NAMALWA (cell line): ENCODE measurements at places on chromosomes 6 and 20.

DNA sequence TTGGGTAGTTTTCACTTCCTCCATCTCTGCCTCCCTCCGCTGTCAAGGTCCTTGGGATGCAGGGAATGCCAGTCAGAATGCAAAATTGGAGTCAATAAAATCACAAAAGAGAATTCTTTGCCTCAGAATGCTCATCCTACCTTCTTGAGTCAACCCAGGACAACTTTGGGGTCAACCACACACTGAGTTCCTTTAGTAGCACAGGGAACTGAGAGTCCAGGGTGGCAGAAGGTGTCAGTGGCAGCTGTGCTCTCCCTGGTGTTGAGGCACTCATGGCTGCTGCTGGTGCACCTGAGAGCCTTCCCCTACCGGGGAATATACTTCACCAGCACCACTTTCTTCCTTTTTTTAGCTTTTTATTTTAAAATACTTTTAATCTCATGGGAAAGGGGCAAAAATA lies 829 bp upstream of the NOTCH4 start:
- DNase-seq: peak; percentile 22

- DNase-seq: no peak
Measured at GRCh38 chr20:50043573-50044352, 61.0 kb downstream of the SNAI1 start.

- DNase-seq: no peak
Measured at GRCh38 chr6:115729036-115729435, 331.7 kb downstream of the FRK start.

- DNase-seq: no peak
Measured at GRCh38 chr20:59640267-59640666, 35.9 kb downstream of the PHACTR3 start.

DNA sequence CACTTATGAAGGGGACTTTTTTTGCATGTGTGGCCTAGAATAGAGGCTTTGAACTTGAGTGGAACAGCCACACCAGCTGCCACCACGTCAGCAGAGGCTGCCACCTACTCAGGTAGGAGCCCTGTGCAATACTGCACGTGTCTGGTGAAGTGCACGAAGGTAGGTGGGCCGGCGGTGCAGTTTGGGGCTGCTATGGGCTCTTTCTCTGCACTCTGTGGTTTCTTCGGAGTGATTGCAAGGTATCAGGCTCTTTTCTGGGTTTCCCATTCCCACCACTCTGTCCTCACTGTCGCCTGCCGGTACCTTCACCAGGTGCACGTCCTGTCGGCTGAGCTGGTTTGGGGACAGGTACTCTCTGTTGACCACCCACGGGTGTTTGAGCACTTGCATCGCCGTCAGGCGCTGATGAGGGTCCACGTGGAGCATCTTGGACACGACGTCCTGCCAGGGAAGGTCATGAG lies 30.8 kb upstream of the MPC1 start:
- DNase-seq: no peak

- DNase-seq: peak; percentile 91
Measured at GRCh38 chr20:3173610-3174441, 477 bp upstream of the LZTS3 start.

GRCh38 chr20:13687815-13688214 lies 49.1 kb upstream of the TASP1 start:
- DNase-seq: no peak

- no peak for DNase-seq
Measured at GRCh38 chr6:78810698-78811097, 56.7 kb upstream of the IRAK1BP1 start.

DNA sequence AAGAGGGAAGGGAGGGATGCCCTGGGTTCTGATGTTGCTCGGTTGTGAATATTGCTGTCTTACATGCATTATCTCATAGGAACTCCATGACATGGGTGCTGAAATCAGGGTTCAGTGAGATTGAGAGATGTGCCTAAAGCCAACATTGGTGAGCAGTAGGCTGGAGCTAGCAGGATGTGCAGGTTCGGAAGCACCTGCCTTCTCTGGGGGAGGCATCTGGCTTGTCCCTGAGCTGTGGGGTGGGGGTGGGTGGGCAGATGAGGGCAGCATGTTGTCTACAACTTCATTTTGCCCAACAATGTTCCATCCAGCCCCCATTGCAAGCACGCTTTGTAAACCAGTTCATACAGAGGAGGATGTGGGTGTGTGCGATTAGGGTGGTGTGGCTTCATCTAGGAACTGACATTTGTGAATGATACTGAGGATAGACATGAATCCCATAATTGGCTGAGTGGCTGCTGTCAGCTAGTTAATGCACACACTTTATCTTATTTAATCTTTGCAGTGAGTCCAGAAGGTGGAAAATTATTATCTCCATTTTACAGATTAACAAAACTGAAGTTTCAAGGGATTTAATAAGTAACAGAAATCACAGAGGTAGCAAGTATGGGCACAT lies 119.4 kb downstream of the SYNDIG1 start:
- DNase-seq: no peak

- DNase-seq: no peak
Measured at GRCh38 chr20:43450841-43451799, 6.6 kb upstream of the SRSF6 start.

GRCh38 chr20:37839955-37840354 lies 63.0 kb upstream of the VSTM2L start:
- no peak for DNase-seq

GRCh38 chr6:119873107-119873506 lies 523.5 kb upstream of the MAN1A1 start:
- DNase-seq: no peak

GRCh38 chr6:3899061-3899460 lies 49.9 kb downstream of the FAM50B start:
- no peak for DNase-seq

DNA sequence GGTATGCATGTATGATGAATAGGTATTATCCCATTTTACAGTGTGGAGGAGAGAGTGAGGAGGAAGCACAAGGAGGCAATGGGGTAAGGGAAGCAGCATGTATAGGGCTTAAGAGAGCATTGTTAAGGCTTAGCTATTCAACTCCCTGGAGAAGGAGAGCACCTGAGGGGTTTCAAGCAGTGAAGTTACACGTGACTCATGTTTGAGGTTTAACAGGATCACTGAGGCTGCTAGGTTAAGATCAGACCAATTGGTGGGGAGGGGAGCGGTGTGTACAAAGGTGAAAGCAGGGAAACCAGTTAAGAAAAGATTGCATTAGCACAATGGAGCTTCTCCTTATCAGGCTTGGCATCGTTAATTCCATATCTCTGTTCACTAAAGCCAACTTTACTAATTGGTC lies 64.4 kb upstream of the NHSL1 start:
- no peak for DNase-seq

DNA sequence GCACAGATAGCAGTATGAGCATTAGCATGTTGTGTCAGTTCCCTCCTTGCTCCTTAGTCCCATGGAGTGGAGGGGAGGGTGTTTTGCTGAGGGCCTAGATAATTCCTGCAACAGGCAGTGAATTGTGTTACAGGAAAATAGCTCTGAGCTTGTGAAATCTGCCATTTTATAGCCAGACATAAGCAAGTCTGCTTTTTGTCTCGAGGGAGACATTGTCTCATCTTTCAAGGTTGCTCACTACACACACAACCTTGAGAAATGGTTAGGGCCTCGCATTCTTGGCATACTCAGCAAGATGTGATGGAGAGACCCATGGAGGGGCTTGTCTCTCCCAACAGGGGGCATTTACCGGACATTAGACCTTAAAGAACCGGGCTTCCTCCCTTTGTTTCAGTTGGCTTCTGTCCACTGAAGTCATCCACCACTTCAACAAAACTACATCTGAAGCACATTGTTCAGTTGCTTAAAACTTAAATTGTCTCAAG lies 108.0 kb upstream of the FOXO3 start:
- DNase-seq: no peak

GRCh38 chr6:12324748-12325147 lies 34.6 kb downstream of the EDN1 start:
- no peak for DNase-seq

DNA sequence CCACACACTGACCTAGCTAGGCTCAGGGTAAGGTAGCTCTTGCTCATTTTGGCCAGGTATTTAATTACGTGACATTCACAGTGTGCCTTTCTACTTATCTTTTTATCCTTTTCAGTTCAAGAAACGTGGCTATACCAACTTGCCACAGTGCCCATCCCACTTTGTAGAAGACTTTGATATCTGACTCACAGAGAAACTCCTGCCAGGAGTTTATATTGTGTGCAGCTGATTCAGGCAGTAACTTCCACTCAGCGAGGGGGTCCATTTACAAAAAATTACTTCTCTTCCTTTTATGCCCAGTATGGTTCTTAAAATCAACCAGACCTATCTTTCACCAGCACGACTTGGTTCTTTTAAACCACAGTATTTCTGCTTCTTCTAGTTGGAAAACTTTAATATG lies 75.6 kb downstream of the PRL start:
- no peak for DNase-seq

- DNase-seq: no peak
Measured at GRCh38 chr6:12490904-12491571, 200.9 kb downstream of the EDN1 start.

DNA sequence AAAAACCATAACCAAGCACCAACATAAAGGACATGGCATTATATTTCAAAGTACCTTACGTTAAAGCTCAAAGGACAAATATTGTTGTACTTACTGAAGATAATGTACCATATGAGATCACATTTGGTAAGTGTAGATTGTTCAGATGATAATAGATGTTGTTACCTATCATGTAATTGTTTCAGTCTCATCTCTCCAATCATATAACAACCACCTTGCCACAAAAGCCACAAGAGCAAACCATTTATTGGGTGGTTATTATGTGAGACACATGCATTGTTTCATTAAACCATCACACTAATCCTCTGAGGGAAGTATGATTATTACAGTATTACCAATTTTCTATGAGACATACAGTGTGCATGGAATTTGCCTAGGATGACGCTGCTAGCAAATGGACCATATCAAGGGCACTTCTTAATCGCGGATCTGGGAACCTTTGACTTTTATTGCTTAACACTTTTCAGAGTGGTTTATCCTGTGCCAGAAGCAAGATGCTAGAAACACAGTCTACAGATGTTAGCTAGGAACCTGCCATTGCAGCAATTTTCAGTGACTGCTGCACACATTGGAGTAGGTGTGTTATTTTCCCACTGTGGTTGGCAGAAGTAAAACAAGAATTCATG lies 149.8 kb upstream of the AKIRIN2 start:
- no peak for DNase-seq

DNA sequence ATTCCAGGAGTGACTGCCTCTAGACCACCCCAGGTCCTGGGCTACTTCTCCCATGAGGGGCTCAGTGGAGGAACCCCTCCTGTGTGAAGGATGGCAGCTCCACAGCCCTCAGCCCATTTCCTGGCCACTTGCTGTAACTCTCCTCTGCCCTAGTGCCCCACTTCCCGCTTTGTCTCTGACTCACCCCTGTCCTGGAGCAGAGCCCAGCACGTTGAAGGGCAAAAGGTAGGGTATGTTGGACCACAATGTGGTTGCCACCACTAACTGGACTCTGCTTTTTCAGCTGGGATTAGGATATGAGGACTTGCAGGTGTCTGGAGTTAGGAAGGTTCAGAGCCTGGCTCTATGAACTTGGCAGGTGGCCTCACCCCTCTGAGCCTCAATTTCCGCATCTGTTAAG lies 2.4 kb downstream of the MYBL2 start:
- peak; percentile 13 for DNase-seq

- peak; percentile 57 for DNase-seq
Measured at GRCh38 chr6:39865011-39865888, 69.0 kb downstream of the MOCS1 start.

- no peak for DNase-seq
Measured at GRCh38 chr6:47237196-47237595, 72.5 kb downstream of the TNFRSF21 start.

DNA sequence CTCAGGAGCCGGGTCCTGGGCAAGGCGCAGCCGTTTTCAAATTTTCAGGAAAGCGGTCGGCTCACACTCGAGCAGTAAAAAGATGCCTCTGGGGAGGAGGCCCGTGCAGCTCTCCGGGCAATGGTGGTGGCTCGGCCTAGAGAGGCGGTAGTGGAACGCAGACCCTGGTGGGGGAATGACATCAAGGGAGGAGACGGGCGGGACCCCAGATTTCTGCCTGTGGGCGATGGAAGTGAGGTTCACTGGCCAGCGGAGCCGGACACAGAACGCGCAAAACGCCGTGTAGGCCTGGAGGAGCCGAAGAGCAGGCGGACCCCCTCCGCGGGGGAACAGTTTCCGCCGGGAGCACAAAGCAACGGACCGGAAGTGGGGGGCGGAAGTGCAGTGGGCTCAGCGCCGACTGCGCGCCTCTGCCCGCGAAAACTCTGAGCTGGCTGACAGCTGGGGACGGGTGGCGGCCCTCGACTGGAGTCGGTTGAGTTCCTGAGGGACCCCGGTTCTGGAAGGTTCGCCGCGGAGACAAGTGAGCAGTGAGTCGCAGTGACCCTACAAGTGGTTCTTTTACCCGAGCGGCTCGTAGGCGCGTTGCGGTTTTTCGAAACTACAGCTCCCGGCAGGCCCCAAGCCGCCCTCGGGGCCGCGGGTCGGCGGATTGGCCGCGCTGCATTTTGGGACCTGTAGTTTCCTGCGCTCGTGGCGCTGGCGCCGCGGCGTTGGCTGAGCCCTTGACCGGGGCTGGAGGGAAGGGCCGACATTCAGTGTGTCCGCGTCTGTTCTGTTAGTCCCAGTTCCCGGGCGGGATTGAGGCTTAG lies at the start of gene RTEL1:
Gene RTEL1 (plus strand): TSS at position 376 of the 812 bp plus-strand sequence. CDS start 1,091 bp downstream, outside the sequence.
- peak; percentile 89 for DNase-seq

- DNase-seq: peak; percentile 7
Measured at GRCh38 chr6:72560721-72561593, 60.9 kb upstream of the KCNQ5 start.

GRCh38 chr20:39850821-39851330 lies 838.2 kb downstream of the MAFB start:
- DNase-seq: no peak

- no peak for DNase-seq
Measured at GRCh38 chr6:35651244-35651643, 37.5 kb downstream of the FKBP5 start.

DNA sequence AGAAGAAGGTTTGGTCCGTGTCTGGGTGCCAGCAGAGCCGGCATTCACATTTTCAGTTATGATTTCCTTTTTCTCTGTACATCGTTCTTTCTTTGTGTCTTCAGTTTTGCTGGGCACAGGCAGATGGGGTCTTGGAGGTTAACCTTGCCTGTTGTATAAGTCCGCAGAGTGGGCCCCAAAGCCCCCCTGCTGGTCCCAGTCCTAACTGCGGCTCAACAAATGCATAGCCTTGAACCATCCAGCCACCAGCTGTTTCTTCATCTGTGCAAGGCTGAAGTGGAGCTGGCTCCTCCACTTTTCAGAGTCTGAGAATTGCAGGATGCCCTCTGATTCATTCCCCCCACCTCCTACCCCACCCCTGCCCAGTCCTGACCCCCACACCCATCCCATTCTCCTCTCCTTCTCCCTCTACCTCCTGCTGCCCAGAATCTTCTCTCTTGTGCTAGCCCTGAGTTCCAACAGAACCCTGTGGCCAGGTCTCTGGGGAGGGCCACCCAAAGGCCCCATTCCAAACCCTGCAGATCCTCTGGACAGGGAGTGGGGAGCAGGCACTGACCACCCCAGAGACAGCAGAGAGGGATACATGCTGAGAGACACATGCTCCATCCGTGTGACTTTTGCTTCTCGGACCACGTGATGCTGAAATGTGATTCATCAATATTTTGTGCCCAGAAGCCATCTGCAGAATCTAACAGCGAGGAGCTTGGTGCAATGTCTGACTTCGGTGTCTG lies 386.5 kb upstream of the SULF2 start:
- DNase-seq: no peak
